ENCODE measurements at places on chromosomes 2 and 18. TPM values are rescaled to one million over a fixed set of nuclear protein-coding genes. Genes with fewer than 3 reads are reported as not detected.

DNA sequence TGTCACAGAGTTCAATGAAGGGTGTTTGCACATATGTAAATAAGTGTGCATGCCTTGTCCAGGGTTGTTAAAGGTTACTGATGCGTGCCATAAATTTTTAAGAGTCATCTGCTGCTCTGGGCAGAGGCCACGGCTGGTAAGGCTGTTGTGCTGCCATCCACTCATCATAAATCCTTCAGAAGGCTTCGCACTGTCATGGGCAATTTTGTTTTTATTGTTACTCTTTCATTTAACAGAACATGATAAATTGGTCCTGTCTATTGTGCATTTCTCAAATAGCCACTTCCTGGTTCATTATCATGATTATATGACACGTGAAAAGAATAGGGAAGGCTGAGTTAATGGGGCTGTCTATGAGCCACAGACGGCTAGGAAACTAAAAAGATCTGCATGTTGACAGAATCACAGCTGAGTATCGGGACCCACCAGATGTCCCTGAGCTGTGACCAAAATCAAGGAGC is 634.3 kb upstream of the SOX11 start:
- DNase-seq = no peak
- no peak overlapping the region for H3K4me3 ChIP-seq
- H3K27me3 ChIP-seq = no peaks in the 10 kb centered on the region
- H3K4me1 ChIP-seq = no peaks in the 10 kb centered on the region

GRCh38 chr18:35386600-35387100 is 9.5 kb upstream of the ZNF396 start:
- H3K4me1 ChIP-seq = no peaks in the 10 kb centered on the region
- H3K27me3 ChIP-seq = no peaks in the 10 kb centered on the region
- H3K4me3 ChIP-seq = no peak overlapping the region
- peak; percentile 52 for DNase-seq
- H3K36me3 ChIP-seq = no peaks in the 10 kb centered on the region

GRCh38 chr2:105809723-105810122 is 65.0 kb downstream of the NCK2 start:
- H3K36me3 ChIP-seq = no peaks in the 10 kb centered on the region
- H3K4me3 ChIP-seq = no peak overlapping the region
- no peak for DNase-seq
- no peak overlapping the region for H3K27ac ChIP-seq
- no peaks in the 10 kb centered on the region for H3K4me1 ChIP-seq

GRCh38 chr2:39881948-39882347 is 102.9 kb upstream of the THUMPD2 start:
- no peaks in the 10 kb centered on the region for H3K27me3 ChIP-seq
- no peaks in the 10 kb centered on the region for H3K36me3 ChIP-seq
- no peaks in the 10 kb centered on the region for H3K4me1 ChIP-seq
- no peak overlapping the region for H3K4me3 ChIP-seq
- no peak overlapping the region for H3K27ac ChIP-seq

GRCh38 chr2:42112418-42112817 is 56.7 kb upstream of the EML4 start:
- H3K27ac ChIP-seq = no peak overlapping the region
- no peak for DNase-seq
- H3K4me3 ChIP-seq = no peak overlapping the region
- no peaks in the 10 kb centered on the region for H3K27me3 ChIP-seq

GRCh38 chr2:185628985-185629384 is 109.6 kb upstream of the FSIP2 start:
- H3K36me3 ChIP-seq = no peaks in the 10 kb centered on the region
- H3K27ac ChIP-seq = no peak overlapping the region
- no peaks in the 10 kb centered on the region for H3K4me1 ChIP-seq
- DNase-seq = no peak

- H3K27ac ChIP-seq = no peak overlapping the region
- H3K4me3 ChIP-seq = no peak overlapping the region
- no peak for DNase-seq
- no peaks in the 10 kb centered on the region for H3K36me3 ChIP-seq
Measured at GRCh38 chr2:6556755-6557154, 309.0 kb downstream of the CMPK2 start.

GRCh38 chr2:119637371-119637770 is 41.6 kb upstream of the TMEM177 start:
- H3K4me1 ChIP-seq = no peaks in the 10 kb centered on the region
- no peak overlapping the region for H3K4me3 ChIP-seq
- DNase-seq = no peak
- H3K27me3 ChIP-seq = no peaks in the 10 kb centered on the region
- no peaks in the 10 kb centered on the region for H3K36me3 ChIP-seq
- H3K27ac ChIP-seq = no peak overlapping the region

GRCh38 chr2:24971286-24971535 is 544 bp downstream of the DNAJC27 start:
- no peaks in the 10 kb centered on the region for H3K36me3 ChIP-seq
- peak; percentile 16 for DNase-seq
- no peaks in the 10 kb centered on the region for H3K27me3 ChIP-seq
- H3K27ac ChIP-seq = peak overlapping the region; percentile 100

GRCh38 chr2:20465716-20466394 is 19.0 kb downstream of the RHOB start:
- H3K4me1 ChIP-seq = peaks cover 41% of the 10 kb centered on the region
- H3K36me3 ChIP-seq = no peaks in the 10 kb centered on the region
- H3K27ac ChIP-seq = peak overlapping the region; percentile 81
- DNase-seq = peak; percentile 86
- H3K4me3 ChIP-seq = no peak overlapping the region

DNA sequence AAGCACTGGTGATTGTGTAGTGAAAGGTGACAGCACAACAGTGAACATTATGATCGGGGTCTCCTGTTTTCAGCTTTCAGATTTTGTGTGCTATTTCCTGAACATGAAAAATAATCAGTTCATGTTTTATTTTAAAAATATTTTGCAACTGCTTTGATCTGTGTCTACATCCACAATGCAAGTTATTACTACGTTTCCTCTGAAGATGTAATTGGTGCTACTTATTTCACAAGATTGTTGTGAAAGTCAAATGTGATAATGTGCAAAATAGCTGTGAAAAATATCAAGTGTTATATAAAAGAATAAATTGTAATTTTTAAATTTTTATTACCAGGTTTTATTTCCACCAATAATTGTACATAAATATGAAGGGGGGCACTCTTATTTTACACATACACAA is 6.1 kb upstream of the GCA start:
- H3K27me3 ChIP-seq = no peaks in the 10 kb centered on the region
- H3K4me1 ChIP-seq = no peaks in the 10 kb centered on the region
- no peak overlapping the region for H3K4me3 ChIP-seq
- no peaks in the 10 kb centered on the region for H3K36me3 ChIP-seq

CFAP65 gene
- not detected for total RNA-seq

DNAH7 gene
- 10.1 TPM for total RNA-seq

MALT1 gene
- total RNA-seq = 41.1 TPM

CROCC2 gene
- not detected for total RNA-seq

All from prostate gland (tissue), 2 donors.